ENCODE measurements at places on chromosomes 3 and 15. TPM values are rescaled to one million over a fixed set of nuclear protein-coding genes. Genes with fewer than 3 reads are reported as not detected.

Gene RTP3
- not detected for total RNA-seq

Gene ARHGEF26
- 4.8 TPM for total RNA-seq

Gene THOC7
- 55.2 TPM for total RNA-seq

- peak; percentile 86 for DNase-seq
Measured at GRCh38 chr3:129626744-129627349, 20.4 kb upstream of the PLXND1 start.

- no peak for DNase-seq
Measured at GRCh38 chr3:105561876-105562275, 195.2 kb downstream of the ALCAM start.

- DNase-seq: no peak
Measured at GRCh38 chr3:151345859-151346258, 16.5 kb upstream of the P2RY13 start.

DNA sequence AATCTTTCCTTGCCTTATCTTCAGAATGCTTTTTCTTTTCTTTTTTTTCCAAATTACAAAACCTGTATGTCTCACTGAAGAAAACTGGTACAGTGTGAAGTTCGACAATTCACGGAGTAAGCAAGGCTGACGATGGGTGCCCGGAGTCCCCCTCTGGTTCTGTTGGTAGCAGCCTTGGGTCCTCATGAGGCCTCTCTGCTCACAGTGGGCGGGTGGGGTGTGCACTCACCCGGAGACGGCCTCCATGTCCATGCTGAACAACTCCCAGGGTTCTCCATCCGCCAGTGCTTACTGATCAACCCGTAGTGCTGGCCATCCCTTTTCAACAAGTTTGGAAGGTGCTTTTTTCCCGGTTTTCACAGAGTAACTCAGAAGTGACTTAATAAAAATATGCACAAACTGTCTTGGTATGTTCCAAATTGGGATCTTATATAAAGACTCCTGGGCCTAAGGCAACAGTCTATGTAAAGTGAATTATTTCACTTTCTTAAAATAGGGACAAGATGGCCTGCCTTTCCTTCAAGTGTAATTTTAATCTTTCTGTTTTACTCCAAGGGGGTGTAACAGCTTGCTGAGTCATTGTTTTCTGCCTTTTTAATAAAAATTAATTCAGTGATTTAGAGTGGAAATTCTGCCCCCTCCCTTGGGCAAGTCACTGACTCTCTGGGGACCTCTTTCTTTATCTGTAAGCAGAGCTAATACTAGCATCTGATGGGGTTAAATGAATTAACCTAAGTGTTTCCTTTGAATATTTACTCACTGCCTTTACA, 23.7 kb downstream of the LRRK1 start:
- no peak for DNase-seq

GRCh38 chr3:56899078-56899477, 97.3 kb upstream of the ARHGEF3 start:
- DNase-seq: no peak

DNA sequence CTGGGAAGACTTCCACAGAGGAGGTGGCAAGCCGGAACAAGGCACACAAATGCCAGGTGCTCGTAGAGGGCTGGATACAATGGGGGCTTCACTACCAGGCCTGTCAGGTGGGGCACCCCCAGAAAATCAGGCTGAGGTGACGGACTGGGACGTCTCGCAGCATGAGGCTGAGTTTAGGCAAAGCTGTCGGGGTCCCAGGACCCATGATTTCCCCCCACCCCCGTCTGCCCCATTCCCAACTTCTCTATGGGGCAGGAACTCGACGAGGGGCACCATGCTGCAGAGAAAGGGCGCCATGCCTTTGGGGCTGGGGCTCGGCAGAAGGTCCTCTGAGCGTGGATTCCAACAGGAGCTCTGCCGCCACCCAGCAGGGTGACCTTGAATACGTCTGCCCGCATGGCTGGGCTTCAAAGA, 65.7 kb upstream of the HES1 start:
- no peak for DNase-seq

DNA sequence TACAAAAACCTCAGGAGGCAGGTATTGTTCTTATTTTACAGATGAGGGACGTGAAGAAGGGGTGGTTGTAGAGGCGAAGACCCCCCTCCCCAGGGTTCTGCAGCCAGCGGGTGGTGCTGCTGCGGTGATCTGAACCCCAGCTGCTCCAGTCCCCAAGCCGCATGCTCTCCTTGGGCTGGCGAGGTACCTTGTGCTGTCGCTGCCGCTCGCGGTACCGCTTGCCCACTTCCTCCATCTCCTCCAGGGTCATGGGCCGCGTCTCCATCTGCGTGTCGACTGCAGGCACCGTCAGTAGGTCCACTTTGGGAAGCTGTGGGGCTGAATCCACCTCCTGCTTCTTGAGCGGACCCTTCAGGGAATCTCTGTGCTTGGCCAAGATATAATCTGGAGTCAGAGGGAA, 17.5 kb downstream of the EFCAB12 start:
- no peak for DNase-seq

DNA sequence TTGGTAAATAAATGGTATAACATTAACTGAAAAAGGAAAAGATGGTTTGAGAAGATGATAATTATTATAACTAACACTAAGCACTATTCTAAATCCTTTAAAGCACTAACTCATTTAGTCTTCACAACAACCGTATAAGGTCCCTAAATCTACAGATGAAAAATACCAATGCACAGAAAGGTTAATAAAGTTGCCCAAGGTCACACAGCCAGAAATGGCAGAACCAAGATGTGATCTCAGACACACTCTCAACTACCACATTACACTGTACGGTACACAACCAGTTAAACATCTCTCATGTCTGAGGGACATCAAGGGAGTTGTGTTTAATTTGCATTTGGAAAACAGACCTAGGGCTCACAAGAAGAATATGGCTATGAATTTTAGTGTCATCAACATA, 23.1 kb downstream of the RAB27A start:
- DNase-seq: no peak

DNA sequence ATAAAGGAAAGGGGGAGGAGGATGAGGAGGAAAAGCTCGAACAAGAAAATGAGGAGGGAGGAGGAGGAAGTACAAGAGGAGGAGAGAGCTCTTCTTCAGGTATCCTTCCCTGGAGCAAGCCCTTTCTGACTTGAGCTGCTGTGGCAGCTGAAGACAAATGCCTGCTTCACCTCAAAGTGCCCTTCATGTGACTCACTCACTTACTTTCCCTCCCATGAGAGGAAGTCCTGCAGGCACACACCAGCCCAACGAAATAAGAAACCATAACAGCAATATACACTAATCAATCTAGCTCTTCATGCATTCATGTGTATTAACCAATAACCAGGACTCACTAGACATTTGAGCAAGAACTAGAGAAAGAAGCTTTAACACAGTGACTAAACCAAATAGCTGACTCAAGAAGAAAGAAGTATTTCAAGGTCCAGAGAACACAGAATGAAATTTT, 251.9 kb downstream of the IGSF11 start:
- DNase-seq: no peak
